ENCODE measurements at places on chromosomes 12 and 14.

DNA sequence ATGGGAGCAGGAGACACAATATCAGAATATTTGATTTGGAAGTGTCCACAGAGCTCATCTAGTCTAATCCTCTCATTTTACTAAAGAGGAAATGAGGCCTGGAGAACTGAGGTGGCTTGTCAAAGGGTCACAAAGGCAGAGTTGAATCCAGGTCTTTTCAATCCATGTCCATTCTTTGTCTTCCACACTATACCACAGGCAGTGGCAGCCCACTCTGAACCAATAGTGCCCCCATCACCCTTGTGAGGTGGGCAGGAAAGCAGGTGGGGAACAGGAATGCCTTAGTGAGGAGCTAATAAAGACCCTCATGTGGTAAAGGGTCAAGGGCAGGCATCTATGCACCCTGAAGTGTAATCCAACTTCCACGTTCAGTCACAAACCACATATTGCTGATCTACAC lies 134.8 kb upstream of the EGLN3 start:
- no peak for DNase-seq

DNA sequence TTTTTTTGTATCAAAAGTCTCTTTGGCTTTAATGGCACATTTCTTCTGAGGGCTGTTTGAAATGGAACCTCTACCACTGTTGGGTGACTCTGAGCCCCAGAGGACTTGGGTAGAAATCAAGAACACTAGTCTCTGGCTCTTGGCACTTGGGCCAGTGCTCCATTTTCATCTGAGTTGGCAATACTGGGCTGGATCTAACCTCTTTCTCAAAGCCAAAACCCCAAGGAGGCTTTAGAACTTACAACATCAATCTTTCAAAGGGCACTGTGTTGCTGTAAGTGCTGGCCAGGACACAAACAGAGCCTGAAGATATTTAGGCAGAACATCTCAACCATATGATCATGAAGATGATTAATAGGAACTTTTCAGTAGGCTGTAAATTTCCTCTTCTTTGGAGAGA lies 34.0 kb upstream of the PLEKHG7 start:
- no peak for DNase-seq

DNA sequence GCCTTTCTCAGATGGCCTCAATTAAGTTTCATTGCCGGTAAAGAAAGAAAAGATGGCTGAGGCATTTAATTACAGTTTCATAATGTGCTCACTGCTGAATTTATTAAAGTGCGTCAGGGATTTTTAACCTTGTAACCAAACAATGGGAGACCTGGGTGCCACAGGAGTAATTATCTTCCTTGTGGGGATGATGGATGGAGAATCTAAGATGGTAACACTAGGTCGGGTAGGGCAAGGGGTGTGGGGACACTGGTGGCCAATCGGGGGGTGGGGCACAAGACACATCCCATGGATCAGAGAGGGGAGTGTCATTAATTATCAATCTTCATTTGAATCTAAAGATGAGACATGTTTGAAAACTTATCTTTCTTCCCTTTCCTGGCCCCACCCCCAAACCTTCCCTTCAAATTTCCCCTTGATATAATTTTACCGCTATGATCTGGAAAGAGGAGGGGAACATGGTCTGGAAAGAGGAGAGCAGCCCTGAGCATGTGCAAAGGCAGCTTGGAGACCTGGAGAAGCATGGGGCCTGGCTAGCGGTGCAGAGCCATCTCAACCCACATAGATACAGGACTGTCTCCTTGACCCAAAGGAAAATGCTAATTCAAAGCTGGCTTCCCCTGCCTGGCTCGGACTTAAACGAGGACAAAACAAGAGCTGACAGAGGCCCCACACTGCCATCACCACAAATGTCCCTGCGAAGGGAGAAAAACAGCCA lies 231.3 kb upstream of the NOS1 start:
- no peak for DNase-seq

GRCh38 chr14:75077794-75078193 lies 8.4 kb downstream of the ZC2HC1C start:
- no peak for DNase-seq

- no peak for DNase-seq
Measured at GRCh38 chr12:26736563-26737486, 96.2 kb downstream of the ITPR2 start.
